ENCODE measurements at places on chromosomes 11 and 22. TPM values are rescaled to one million over a fixed set of nuclear protein-coding genes. Genes with fewer than 3 reads are reported as not detected.

- H3K27ac ChIP-seq, result no peak overlapping the region
- peaks cover 5% of the 10 kb centered on the region for H3K27me3 ChIP-seq
- DNase-seq, result no peak
- peaks cover 31% of the 10 kb centered on the region for H3K36me3 ChIP-seq
Measured at GRCh38 chr11:134282121-134283045, 6.2 kb downstream of the GLB1L3 start.

GRCh38 chr11:73818846-73819245 is 31.2 kb downstream of the MRPL48 start:
- H3K36me3 ChIP-seq, result peaks cover 1% of the 10 kb centered on the region
- no peaks in the 10 kb centered on the region for H3K27me3 ChIP-seq
- H3K4me3 ChIP-seq, result no peak overlapping the region
- peaks cover 3% of the 10 kb centered on the region for H3K4me1 ChIP-seq

GRCh38 chr11:83070044-83070701 is 1.5 kb downstream of the RAB30 start:
- no peak for DNase-seq
- H3K4me3 ChIP-seq, result no peak overlapping the region
- no peak overlapping the region for H3K27ac ChIP-seq
- peaks cover 24% of the 10 kb centered on the region for H3K36me3 ChIP-seq
- H3K27me3 ChIP-seq, result no peaks in the 10 kb centered on the region

DNA sequence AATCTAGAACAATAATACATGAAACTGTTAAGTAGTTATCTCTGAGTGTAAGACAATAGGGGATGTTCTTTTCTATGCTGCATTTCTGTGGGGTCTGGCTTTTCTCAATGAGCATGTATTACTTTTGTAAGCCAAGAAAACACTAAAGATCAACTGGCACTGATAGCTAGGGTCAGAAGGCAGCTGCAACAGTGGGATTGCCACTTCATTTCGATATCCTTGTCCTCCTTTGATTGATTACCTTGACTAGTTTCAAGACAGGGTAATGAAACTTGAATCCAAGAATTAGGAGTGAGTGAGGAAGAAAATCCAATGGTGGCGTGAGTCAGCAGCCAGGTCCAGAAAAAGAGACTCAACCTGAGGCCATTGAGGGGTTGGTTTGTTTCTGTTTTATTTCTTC is 46.5 kb downstream of the FEZ1 start:
- H3K4me3 ChIP-seq, result no peak overlapping the region
- DNase-seq, result no peak
- H3K27me3 ChIP-seq, result no peaks in the 10 kb centered on the region

GRCh38 chr22:24181996-24182899 is 961 bp downstream of the SUSD2 start:
- H3K4me3 ChIP-seq, result no peak overlapping the region
- no peaks in the 10 kb centered on the region for H3K36me3 ChIP-seq
- no peak overlapping the region for H3K27ac ChIP-seq
- DNase-seq, result no peak

- H3K4me3 ChIP-seq, result no peak overlapping the region
- DNase-seq, result no peak
- H3K27me3 ChIP-seq, result no peaks in the 10 kb centered on the region
- H3K27ac ChIP-seq, result no peak overlapping the region
- H3K4me1 ChIP-seq, result peaks cover 19% of the 10 kb centered on the region
Measured at GRCh38 chr22:23718371-23719165, 27.8 kb downstream of the RGL4 start.

P2RX6 gene
- total RNA-seq, result 0.14 TPM
